ENCODE measurements at places on chromosomes 5 and 9. TPM values are rescaled to one million over a fixed set of nuclear protein-coding genes. Genes with fewer than 3 reads are reported as not detected.

The IRX4 gene
- not detected for total RNA-seq

The RAB3C gene
- total RNA-seq = 0.22 TPM

The HTR1A gene
- not detected for total RNA-seq

GRCh38 chr5:143023411-143024096, 253.4 kb downstream of the ARHGAP26 start:
- DNase-seq = no peak

The SSNA1 gene
- 85.4 TPM for total RNA-seq

DNA sequence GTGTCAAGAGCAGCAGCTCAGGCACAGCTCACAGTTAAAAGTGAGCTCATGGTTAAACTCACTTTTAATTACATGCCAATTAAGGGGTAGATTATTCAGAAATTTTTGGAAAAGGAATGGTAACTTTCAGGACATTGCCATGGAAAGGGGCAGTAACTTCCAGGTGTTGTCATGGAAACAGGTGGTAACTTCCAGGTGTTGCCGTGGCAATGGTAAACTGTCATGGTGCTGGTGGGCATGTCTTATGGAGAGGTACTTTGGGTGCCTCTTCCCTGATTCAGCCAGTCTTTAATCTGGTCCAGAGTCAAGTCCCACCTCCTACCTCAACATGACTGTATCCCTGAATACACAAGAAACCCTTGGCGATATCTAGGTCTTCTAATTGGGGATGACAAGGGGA, 223.2 kb upstream of the TAS2R1 start:
- DNase-seq = no peak

- no peak for DNase-seq
Observed at GRCh38 chr5:143037708-143038107, 267.5 kb downstream of the ARHGAP26 start.

DNA sequence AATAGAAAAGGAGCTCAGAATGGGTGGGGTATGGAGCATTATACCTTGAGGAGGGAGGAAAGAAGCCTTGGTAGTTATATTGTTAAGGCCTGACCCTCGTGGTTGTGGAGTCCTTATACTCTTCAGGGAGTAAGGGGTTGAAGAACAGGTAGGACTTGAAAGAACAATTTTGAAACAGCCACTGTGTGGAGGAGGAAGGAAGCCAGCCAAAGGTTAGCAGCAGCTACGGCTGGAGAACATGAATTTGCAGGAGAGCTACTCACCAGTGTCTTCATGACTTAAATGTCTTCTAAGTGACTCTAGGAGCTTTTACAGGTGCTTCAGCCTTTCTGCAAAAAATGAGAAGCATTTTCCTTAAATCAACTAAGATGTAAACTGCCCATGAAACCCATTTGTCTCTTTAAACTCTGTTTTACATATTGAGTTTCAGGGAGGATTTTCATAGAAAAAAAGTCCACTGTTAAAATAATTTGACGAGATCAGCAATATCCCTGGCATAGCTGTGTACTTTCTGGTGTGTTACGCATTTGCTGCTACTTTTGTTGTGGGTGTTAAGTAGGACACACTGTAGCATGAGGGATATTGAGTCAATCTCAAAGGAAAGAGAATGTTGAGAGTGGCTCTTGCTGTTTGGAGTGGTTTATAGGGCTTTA, 110.6 kb upstream of the ELL2 start:
- no peak for DNase-seq

The LCN15 gene
- 0.22 TPM for total RNA-seq

DNA sequence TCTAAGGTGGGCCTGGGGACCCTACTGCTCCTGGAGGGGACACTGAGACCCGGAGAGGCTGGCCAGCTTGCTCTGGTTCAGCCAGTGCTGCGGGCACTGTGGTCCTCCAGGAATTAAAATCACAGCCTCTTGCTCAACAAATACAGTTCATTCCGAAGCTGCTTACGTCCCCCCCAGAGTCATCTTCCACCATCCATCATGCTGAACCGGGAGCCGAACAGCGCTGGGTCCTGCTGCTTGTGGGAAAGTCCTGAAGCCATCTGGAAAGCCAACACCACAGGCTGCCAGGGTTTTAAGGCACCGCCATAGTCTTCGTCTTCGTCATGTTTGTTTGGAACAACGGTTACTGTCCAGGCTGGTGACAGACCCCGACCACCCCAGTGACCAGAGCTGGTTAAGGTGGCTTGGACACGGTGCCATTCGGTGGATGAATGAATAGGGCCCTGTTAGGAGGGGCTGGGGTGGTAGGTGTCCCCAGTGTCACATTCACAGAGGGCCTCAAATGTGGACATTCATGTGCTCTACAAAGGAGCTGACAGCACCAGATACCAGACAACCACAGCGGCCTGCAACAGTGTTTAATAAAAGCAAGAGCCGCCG, 81.6 kb upstream of the PHYKPL start:
- no peak for DNase-seq

- DNase-seq = no peak
Observed at GRCh38 chr5:124764585-124764984, 18.1 kb upstream of the ZNF608 start.

The GRM6 gene
- not detected for total RNA-seq

DNA sequence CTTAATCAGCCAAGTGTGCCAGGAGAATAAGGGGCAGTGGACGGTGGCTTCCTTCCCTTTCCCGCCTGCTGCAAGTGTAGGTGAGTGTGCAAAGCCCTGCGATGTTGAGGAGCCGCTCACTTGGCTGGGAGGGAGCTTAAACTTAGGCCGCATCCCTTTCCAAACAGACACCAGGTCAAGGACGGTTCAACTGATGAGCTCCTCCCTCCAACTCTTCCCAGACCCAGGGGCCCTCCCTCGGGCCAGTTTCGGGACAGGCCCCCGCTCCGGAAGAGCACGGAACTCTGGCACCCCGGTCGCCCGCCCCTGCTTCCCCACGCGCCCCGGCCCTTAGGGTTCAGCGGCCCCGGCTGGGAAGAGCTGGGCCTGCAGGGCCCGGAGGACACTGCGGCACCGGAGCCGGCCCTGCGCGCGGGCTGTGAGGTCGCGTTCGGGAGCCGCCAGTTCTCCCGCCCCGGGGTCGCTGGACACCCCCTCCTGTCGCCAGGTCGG, 481 bp downstream of the MRPL36 start:
- DNase-seq = peak; percentile 27

DNA sequence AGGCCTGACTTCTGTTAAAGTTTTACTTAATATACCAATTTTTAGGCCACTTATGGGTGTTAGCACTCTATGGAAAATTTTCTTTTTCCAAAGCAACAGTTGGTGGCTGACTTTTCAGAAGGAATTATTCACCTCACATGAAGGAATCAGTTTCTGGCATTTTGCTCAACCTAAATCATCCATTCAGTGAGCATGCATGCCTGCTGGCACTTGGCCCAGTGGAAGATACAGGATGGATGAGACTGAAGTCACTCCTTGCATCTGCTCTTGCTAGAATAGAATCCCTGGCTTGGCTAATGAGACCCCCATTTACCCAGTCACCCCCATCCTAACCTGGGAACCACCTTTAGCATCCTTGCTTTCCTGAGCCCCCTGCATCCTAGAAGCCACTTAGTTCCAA, 131.7 kb downstream of the WDR41 start:
- DNase-seq = no peak

Data from lung microvascular endothelial cell (primary cell).